ENCODE measurements at places on chromosomes 2 and 18.

- DNase-seq = no peak
Observed at GRCh38 chr2:65383541-65384488, 48.6 kb downstream of the SPRED2 start.

DNA sequence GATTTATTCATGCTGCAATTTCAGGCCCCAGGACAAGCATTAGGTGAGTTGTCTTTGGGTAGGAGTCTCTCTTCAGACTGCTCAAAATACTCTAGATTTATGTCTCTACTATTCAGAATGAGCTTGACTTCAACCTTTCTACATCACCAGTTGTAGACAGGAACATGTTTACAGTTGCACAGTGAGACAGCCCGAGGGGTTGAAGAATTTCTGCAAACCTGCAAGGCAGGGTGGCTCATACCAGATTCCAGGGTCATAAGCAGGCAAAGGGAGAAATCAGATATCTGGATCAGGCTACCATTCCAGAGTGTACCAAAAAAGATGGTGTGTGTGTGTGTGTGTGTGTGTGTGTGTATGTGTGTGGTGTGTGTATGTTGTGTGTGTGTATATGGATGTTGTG is 112.4 kb downstream of the SPP2 start:
- DNase-seq = no peak

GRCh38 chr2:111898703-111899514 is 502 bp downstream of the MERTK start:
- peak; percentile 28 for DNase-seq

DNA sequence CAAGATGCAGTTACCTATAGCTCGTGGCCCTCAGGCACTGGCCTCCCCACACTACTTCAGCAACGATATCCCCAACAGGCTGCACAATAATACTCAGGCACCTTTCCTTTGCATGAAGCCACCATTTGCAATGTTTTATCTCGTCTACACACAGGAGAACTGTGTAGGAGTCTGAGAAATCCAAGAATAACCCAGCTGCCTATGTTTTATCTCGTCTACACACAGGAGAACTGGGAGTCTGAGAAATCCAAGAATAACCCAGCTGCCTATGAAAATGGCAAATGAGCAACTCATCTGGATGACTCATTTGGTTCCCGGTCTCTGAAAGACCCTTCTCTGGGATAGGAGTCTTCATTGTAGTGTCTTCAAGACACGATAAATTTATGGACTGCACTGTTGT is 18.3 kb upstream of the LNPK start:
- no peak for DNase-seq

DNA sequence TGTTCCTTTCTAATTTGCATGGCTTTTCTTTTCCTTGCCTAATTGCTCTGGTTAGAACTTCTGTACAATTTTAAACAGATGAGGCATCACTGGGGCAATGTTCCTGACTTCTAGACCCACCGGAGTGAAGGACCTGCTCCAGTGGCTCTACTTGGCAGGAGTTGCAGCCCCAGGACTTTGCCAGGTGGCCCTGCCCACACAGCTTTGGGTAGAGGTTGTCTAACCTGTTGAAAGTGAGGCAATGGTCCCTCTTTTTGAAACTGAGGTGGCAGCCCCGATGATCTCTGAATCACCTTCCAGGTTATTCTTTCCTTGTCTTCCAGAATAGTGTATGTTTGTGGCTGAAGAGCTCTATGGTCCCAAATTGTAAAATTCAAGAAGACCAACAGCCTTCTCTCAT is 29.9 kb upstream of the ZNF512 start:
- DNase-seq = no peak

- DNase-seq = no peak
Observed at GRCh38 chr2:152328013-152328412, 7.0 kb upstream of the FMNL2 start.

- DNase-seq = no peak
Observed at GRCh38 chr18:74905247-74905646, 303.7 kb downstream of the PTGR3 start.

DNA sequence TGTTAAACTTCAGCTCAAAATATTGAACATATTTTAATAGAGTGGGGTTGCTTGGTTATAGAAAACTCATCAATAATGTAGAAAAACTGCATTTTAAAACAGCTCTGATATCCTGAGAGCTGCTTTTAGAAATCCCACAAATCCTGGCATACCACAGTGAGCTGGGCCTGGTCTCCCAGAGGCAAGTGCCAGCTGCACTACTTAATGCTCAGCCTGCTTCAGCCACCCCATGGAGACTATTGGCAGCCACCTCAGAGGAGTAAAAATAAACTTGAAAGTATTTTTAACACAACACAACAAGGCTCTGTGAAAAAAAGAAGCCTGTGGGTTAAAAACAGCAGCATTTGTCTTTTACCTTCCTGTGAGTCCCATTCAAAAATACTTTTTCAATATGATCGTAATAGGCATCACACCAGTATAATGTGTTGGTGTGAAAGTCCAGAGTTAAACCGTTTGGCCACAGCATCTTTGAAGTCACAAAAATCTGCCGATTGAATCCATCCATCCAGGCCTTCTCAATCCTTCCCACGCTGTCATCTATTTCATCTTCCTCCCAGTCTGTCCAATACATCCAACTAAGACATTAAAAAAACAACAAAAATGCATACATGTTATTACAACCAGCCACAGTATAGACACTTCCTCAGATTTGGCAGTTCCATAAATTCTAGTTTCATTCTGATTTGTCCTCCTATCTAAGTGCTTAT is 1115.3 kb downstream of the LRP1B start:
- no peak for DNase-seq

DNA sequence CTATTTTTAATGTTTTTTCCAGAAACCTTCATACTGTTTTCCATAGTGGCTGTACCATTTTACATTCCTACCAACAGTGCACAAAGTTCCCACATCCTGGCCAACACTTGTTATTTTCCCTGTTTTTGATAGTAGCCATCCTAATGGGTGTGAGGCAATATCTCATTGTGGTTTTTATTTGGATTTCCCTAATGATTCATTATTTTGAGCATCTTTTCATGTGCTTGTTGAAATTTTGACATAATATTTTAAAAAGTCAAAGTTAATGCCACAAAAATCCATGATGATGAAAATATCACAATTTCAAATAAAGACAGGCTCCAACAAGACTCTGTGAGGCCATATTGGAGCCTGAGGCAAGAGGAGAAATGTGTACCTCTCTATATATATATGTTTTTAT is 50.2 kb downstream of the VWA3B start:
- DNase-seq = no peak

GRCh38 chr2:230668184-230668938 is 44.3 kb upstream of the CAB39 start:
- peak; percentile 49 for DNase-seq

DNA sequence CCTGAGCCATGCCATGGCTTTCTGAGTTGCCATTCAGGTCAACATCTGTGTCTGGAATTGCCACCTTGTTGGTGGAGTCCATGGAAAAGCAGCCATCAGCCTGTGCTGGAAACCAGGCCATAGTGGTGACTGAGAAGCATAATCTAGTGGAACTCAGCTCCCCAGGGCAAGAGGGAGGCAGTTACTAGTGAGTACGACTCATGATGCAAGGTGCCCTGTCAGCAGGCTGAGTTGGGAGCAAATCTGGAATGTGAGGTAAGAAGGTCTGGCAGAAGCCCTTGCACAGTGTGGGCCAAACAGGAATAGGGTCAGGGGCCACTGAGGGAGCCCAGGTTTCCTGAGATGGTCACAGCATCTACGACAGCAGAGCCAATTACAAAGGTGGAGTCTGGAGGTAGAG is 37.1 kb downstream of the SULT1C2 start:
- no peak for DNase-seq

GRCh38 chr18:26298107-26298506 is 71.9 kb downstream of the TAF4B start:
- no peak for DNase-seq

DNA sequence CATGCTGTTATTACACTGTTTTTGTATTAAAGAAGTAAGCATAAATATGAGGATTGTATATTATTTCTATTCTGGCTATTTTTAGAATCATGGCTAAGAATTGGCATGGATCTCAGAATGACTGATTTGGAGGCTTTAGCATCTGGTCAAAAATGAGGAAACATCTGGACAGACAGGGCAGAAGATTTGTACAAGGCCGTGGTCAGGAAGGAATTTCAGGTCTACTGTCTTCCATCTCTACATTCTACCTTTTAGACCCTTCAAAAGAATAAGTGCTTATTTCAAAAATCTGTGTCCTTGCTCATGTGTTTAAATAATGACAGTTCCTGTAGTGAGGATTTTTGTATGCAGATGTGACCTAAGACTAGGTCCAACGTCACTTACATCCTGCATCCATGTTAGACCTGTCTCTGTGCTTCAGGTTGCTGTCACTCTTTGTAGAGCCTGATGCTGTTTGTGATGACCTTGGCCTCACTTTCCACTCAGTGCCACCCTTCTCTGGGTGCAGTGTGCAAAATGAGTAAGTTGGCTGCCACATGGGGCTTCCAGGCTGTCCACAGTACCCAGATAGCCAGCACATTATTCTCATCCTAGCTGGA is 54.7 kb upstream of the B3GNT2 start:
- DNase-seq = no peak

- no peak for DNase-seq
Observed at GRCh38 chr2:120901201-120901600, 165.5 kb downstream of the GLI2 start.

Measured in activated CD4-positive, alpha-beta T cell treated with anti-CD3 and anti-CD28 coated beads, Interleukin-2, amount 50 U/mL, for 48 hours (primary cell).